ENCODE measurements at places on chromosomes 1 and 21.

DNA sequence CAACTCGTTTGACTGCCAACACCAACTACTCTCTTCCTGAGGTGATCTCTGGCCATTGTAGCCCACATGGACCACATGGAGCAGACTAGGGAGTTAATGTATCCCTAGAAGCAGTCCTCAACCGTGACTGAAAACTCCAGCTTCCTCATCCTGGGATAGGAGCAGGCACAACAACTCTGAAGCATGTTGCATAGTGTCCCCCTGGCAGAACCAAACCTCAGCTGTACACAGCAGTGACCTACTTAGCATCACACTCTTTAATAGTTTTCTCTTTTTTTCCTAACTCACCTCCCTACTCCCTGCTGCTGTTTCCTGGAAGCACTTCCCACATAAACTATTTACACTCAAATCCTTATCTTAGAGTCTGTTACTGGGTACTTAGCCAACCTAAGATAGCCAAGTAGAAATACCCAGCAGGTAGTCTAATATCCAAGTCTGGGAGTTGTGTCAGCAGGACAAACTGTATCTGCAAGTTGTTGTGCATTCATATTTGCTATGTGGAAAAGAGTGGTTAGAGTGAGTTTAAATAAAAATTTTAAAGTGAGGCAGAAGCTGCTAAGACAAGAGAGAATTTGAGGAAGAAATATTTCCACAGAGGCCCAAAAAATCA lies 228.8 kb downstream of the LTN1 start:
- no peak for DNase-seq

DNA sequence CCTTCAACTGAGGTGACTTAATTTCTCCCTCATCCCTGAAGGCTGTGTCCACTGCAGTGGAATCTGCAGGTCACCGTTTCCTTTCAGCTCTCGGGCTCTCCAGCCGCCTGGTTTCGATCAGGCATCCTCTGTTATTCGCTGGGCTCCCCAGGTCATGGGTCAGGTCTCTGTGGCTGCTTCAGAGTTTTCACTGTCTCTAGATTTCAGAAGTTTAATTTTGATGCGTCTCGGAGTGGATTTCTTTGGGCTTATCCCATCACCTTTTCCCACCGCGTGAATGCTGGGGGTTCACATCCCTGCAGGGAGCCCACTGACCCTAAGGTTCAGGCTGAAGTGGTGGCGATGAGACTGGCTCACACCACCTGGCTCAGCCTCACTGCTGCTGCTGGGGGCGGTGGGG lies 3.3 kb downstream of the ACTRT2 start:
- no peak for DNase-seq

DNA sequence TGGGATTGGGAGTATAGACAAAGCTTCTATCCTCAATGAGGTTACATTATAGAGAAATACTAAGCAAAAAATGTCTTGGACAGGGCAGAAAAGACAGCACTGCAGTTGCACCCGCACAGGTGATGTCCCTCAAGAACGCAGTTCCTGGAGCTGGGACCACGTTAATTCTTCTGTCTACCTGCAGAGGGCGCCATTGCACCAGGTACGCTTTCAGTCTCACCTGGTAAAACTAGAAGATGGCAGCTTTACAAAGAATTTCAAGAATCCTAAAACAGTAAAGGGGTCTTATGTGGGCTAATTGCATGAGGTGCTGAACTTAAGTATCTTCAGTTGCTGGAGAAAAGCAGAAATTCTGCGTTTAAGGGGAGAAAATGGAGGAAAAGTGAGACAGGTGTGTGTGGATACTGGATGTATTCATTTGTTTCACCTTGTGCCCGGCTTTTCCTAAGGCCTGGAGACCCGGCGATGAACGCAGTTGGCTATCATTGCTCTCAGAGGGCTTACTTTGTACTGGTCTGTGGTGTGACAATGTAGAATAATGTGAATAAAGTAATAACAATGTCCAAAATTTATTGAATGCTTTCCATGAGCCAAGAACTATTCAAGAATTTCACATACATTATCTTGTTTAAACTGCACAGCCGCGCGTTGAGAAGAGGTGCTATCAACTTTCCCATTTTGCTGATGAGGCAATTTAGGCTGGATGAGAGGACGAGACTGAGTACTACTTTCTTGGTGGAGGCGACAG lies 276.3 kb upstream of the GREM2 start:
- DNase-seq = no peak

DNA sequence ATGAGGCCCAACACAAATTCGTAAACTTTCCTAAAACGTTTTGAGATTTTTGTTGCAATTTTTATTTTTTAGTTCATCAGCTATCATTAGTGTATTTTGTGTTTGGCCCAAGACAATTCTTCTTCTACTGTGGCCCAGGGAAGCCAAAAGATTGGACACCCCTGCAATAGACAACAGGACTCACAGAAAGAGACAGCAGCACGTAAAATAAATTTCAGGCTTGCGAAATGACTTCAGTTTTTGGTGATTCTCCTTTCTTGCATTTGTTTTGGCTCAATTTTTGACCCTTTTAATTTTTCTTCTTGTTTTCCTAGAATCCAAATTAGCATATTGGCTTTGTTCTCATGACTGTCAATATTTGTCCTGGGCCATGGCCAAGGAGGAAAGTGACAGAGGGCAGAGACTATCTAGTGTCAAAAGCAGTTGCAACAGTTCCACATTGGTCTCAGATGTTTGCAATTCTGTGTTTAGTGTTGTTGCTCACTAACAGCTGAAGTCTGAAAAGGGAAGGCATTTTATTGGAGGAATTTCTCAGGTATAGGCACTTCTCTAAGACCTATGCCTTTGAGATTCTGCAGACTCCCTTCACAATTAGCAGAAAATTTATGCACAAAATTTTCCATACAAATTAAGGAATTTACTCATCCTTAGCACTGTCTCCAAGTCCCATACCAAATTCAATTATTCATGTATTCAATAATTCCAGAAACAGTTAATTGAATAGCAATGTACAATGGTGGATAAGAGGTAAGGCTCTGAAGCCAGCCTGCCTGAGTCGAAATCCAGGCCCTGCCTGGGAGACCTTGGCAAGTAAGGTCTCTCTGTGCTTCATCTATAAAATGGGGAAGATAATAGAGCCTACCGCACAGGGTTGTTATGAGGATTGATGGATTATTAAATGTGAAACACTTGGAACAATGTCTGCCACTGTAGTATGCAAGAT lies 160.9 kb upstream of the IVNS1ABP start:
- peak; percentile 74 for DNase-seq

DNA sequence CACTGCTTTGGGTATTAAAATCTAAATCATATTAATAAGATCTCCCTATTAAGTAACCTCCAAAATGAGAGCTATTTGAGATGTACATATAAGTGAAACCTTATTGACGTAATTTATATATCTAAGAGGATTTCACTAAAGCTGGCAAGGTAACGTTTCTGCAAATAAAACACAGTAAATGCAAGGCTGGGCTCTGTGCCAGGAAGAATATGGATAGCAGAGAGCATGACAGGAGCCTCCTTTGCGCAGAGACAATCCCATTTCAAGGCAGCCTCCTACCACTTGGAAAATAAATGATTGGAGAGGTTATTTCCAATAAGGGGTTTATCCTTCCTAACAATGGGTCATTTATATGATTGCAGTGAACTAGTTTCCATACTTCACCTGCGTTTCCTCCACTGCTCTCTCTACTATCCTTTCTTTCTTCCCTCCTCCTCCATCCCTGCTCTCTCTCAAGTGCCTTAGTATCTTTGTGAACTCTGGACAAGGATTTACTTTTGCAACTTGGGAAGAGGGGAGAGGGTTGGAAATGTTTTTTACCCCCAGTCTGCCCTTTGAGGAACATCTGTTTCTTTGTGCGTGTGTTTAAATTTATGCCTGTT lies 3.0 kb upstream of the NFIA start:
- DNase-seq = no peak

DNA sequence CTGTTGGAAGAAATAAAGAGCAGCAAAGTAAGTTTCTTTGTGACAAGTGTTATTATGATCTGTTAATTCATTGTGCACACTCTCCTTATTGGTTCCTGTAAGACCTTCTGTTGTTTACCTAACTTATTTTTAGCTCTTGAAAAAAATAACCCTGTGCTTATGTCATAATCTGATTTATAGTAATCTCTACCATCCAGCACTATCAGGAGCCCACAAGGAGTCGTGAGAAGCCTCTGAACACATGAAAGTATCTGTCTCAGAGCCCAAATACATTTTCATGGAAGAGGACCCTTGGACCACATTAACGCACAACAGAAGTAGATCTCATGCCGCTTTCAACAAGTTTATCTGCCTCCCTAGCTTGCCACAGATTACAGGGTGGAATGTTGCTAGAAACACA lies 45.8 kb downstream of the CENPF start:
- no peak for DNase-seq

DNA sequence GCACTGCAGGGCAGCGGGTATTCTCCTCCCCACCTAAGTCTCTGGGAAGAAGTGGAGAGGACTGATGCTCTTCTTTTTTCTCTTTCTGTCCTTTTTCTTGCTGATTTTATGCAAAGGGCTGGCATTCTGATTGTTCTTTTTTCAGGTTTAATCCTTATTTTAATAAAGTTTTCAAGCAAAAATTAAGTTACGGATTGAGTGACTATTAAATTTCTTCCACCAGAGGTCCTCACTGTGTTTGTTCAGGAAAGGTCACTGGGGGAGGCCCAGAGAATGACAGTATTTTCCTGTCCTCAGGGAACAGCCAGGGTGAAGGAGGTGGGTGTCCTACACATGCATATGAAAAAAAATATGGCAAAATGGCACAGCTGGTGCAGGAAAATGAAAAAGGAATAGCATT lies 4.4 kb upstream of the ELF3 start:
- no peak for DNase-seq

GRCh38 chr1:27341525-27342252 lies at the start of gene SYTL1:
Gene SYTL1, plus strand, starts transcription at chr1:27342022. Its CDS starts 3,313 bp downstream, at chr1:27345335.
- DNase-seq = peak; percentile 84

DNA sequence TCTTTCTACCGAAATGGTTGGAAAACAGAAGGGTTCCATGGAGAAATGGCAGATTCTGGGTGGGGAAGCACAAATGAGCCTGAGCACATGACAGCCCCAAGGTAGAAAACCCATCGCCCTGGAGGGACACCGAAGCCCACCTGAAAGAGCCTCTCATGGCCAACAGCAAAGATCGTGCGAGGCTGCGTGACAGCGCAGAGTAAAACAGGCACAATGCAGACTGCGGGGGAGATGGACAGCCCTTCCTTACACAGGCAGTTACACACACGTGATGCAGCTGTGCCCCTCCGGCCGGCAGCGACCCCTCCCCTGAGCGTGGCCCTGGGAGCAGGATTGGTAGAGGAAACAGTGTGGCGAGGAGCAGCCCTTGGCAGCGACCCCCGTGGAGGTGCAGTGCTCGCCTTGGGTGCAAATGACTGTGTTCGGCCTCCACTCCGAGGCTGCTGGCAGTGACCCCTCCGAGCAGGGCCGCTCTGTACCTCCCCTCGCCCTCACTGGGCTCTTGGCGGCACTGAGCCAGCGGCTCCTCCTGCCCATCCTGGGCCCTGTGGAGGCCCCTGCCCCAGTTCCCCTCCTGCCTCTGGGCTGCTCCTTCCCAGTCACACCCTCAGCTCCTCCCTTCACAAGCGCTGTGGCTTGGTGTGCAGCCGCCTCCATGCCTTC lies 120.9 kb upstream of the COL6A1 start:
- no peak for DNase-seq

- DNase-seq = no peak
Observed at GRCh38 chr1:12424793-12425192, 193.2 kb downstream of the DHRS3 start.

GRCh38 chr1:24418898-24419628 lies 3.5 kb downstream of the NIPAL3 start:
- peak; percentile 23 for DNase-seq

DNA sequence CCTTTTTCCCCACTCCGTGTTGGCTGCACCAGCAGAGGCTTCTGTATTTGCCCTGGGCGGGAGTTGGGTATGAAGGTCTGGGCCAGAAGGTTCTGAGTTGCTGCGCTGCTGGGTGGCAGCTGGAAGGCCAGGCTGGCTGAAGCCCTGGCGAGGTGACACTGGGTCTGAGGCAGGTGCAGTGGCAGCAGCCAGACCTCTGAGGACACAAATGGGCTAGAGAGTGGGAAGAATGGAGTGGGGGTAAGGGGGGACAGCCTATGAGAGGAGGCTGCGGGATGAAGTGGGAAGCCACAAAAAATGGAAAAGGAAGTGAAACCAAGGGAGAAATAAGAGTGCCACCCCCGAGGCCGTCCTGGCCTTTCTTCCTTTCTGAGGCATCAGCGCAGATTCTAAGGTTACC lies 53.2 kb downstream of the STX6 start:
- peak; percentile 61 for DNase-seq

GRCh38 chr1:47334765-47335435 lies 1.3 kb downstream of the CMPK1 start:
- no peak for DNase-seq

GRCh38 chr1:231295938-231296337 lies 41.7 kb downstream of the EXOC8 start:
- no peak for DNase-seq

GRCh38 chr1:231971397-231972110 lies 345.0 kb downstream of the DISC1 start:
- peak; percentile 76 for DNase-seq

DNA sequence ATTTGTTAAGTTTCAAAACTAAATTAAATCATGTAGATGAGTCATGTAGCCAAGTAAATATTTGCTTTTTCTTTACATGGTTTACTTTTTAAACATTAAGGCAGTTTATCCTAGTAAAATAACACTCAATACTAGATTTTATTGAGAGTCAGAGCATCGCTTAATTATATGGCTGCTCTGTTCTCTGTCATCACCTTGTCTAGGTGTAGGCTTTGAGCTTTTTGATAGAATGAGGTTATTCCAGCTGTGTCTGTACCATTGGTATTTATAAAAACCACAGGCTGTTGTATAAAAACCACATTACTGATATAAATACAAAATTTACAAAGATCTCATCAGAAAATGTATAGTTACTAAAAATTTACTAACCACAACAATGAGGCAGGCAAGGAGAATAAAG lies 42.5 kb upstream of the GPR52 start:
- no peak for DNase-seq

- no peak for DNase-seq
Observed at GRCh38 chr21:28311411-28312190, 681.1 kb downstream of the LTN1 start.

DNA sequence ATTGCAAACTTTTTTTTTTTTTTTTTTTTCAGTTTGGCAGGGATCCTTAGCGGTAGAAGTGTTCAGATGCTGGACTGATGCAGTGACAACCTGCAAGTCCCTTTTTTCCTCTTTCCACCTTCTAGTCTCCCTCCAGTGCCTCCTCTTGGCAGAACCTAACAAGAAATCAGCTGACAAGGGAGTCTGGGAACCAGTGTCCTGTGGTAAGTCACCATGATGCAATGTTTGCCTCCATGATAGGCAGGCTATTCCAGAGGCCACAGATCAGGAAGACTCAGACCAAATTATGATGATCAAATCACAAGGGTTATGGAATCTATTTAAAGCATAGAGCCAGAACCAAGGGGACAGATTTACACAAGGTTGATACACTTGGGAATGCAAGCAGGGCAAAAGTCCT lies 3.0 kb upstream of the CD34 start:
- no peak for DNase-seq

- no peak for DNase-seq
Observed at GRCh38 chr1:105373681-105374080, 1624.0 kb downstream of the AMY1C start.

DNA sequence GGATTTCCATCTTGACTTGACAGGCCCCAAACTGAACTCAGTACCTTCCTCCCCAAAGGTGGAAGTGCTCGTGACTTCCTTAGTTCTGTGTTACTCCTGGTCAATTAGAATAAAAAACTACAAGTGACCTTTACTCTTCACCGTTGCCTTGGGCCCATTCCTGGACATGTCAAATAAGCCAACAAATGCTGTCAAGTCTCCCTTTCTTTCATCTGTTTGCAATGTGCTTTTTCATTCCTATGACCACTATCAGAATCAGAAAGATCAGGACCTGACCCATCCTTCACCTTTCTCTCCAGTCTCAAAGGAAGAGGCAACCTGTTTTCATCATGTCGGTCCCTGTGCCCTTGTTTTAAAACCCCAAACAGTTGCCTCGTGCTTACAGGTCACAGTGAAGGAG lies 4.9 kb upstream of the KCNJ10 start:
- no peak for DNase-seq

Measured in inflammatory macrophage (primary cell).